Breast epithelium (tissue), 4 donors: ENCODE measurements at places on chromosomes 1 and 21.

DNA sequence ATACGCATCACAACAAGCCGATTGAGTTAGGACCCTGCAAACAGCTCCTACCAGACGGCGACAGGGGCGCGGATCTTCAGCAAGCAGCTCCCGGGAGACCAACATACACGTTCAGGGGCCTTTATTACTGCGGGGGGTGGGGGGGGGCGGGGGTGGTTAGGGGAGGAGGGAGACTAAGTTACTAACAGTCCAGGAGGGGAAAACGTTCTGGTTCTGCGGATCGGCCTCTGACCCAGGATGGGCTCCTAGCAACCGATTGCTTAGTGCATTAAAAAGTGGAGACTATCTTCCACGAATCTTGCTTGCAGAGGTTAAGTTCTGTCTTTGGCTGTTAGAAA, 162.0 kb downstream of the RUNX1 start:
- peak overlapping the region; percentile 80 for H3K4me3 ChIP-seq
- peaks cover 5% of the 10 kb centered on the region for H3K4me1 ChIP-seq
- no peaks in the 10 kb centered on the region for H3K36me3 ChIP-seq
- DNase-seq: no peak

GRCh38 chr21:35974775-35975174, 85.6 kb downstream of the SETD4 start:
- no peak overlapping the region for H3K27ac ChIP-seq
- no peaks in the 10 kb centered on the region for H3K27me3 ChIP-seq
- no peak overlapping the region for H3K4me3 ChIP-seq
- no peak for DNase-seq

DNA sequence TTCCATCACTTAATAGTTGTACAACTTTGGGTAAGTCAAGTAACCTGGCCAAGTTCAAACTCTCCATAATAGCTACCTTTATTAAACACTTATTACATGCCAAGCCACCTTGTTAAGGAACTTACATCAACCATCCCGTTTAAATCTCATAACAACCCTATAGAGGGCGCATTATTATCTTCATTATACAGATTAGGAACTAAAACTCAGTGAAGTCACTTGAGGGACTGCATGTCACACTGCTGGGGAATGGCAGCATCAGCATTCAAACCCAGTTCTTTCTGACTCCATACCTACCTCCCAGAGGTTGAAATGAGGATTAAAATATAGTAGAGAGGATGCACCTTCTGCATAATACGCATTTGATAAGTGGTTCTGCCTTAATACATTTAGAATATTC, 47.1 kb upstream of the PLA2G2C start:
- no peaks in the 10 kb centered on the region for H3K27me3 ChIP-seq
- no peak for DNase-seq
- H3K4me3 ChIP-seq: no peak overlapping the region
- H3K4me1 ChIP-seq: peaks cover 4% of the 10 kb centered on the region

- H3K4me1 ChIP-seq: peaks cover 20% of the 10 kb centered on the region
- DNase-seq: no peak
- peak overlapping the region; percentile 65 for H3K27ac ChIP-seq
- no peaks in the 10 kb centered on the region for H3K36me3 ChIP-seq
Measured at GRCh38 chr1:6358757-6359201, 34.8 kb downstream of the ACOT7 start.

- DNase-seq: no peak
- H3K4me1 ChIP-seq: no peaks in the 10 kb centered on the region
- no peak overlapping the region for H3K4me3 ChIP-seq
- H3K36me3 ChIP-seq: no peaks in the 10 kb centered on the region
Measured at GRCh38 chr1:115465802-115466363, 127.8 kb upstream of the NGF start.

- no peaks in the 10 kb centered on the region for H3K27me3 ChIP-seq
- no peak for DNase-seq
- no peaks in the 10 kb centered on the region for H3K36me3 ChIP-seq
- H3K4me3 ChIP-seq: no peak overlapping the region
Measured at GRCh38 chr1:219774386-219774785, 154.0 kb downstream of the SLC30A10 start.

- no peak overlapping the region for H3K27ac ChIP-seq
- H3K36me3 ChIP-seq: peaks cover 4% of the 10 kb centered on the region
- no peaks in the 10 kb centered on the region for H3K27me3 ChIP-seq
- H3K4me1 ChIP-seq: no peaks in the 10 kb centered on the region
- DNase-seq: no peak
Measured at GRCh38 chr1:204223129-204223860, 9.5 kb upstream of the GOLT1A start.

DNA sequence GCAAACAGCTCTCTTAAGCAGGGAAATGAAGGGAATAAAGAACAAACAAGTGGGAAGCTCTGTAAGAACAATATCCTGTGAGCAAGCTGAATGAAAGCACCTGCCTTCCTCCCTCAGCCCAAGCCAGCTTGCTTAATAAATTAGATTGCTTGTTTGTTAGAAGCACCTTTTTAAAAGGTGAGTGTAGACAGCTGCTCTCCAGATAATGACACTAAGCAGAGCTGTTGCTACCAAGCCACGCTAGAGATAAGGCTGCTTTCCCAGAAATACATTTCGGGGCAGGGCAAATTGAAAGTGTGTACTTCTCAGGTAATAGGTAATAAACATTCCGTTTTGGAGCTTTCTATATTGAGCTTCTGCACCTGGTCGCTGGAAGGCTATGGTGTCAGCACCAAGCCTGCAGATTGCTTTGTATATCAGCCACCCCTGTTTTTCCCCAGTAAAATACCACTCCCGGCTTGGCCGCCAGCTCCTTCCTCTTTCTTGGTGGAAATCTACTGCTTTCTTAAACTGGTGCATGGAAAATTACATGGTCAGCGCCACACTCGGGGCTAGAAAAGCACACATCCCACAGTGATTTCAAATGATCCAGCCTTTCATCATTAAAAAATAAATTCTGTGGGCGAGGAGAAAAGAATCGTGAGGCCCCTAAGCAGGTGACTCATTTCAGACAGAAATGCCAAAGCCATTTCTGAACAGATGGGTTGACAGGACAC, 151.3 kb downstream of the ETS2 start:
- H3K27me3 ChIP-seq: no peaks in the 10 kb centered on the region
- no peak overlapping the region for H3K4me3 ChIP-seq
- H3K36me3 ChIP-seq: no peaks in the 10 kb centered on the region
- H3K4me1 ChIP-seq: no peaks in the 10 kb centered on the region

DNA sequence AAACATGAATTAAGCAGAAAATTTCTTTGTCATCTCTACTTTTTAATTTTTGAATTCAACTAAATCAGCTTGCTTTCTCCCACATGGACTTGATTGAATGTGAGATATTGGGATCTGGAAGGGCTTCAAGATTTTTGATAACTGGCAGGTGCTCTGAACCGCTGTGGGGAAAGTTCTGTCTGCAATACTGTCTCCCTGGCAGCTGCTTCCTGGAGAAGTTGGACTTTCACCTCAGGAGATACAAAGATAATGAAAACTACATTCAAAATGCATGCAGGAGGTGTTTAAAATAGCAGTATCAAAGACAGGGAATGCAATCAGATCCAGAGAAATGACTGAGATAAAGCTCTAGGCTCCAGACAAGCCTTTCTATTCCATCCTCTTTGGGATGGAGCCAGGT, 338.3 kb downstream of the NEGR1 start:
- no peaks in the 10 kb centered on the region for H3K27me3 ChIP-seq
- H3K4me3 ChIP-seq: no peak overlapping the region
- no peak for DNase-seq
- H3K36me3 ChIP-seq: no peaks in the 10 kb centered on the region
- H3K4me1 ChIP-seq: no peaks in the 10 kb centered on the region

DNA sequence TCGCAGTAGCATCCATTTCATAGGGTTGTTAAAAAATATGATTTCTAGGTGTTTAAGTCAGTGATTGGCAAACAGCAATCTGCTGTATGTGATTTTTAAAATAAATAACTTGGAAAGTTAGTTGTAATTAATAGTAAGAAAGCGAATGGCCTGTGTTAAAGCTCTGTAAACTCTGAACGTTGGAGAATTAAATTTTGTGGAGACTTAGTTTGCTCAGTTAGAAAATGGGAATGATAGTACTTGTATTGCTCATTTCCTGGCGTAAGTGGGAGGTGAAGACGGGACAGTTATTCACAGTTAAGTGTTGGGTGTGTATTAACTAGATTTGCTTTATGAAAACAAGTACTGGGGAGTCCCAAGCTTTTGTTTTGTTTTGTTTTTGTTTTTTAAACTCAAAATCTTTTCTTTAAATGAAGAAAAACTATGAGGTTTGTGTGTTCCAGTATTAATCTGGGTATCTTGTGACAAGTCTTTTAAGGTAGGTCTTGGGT, 995 bp downstream of the CACYBP start:
- H3K4me1 ChIP-seq: peaks cover 7% of the 10 kb centered on the region
- H3K4me3 ChIP-seq: peak overlapping the region; percentile 76
- peak overlapping the region; percentile 99 for H3K27ac ChIP-seq
- no peaks in the 10 kb centered on the region for H3K27me3 ChIP-seq

DNA sequence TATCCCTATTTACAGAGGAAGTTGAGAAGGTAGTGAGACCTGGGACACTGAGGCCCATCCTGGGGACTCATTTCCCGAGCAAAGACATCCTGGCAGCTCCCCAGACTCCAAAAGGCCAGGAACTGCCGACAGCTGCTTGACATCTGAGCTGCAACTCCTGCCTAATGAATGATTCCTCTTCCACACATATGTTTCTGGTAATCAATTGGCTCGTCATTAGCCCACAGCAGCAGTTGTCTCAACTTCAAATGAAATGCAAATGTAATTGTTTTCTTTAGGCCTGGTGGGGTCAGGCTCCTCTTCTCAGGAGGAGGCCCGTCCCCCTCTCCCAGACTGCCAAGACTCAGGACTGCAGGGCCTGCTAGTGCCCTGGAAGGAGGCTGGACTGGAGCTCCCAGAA, 61.8 kb upstream of the DISP3 start:
- H3K4me1 ChIP-seq: no peaks in the 10 kb centered on the region
- H3K36me3 ChIP-seq: no peaks in the 10 kb centered on the region
- DNase-seq: no peak

DNA sequence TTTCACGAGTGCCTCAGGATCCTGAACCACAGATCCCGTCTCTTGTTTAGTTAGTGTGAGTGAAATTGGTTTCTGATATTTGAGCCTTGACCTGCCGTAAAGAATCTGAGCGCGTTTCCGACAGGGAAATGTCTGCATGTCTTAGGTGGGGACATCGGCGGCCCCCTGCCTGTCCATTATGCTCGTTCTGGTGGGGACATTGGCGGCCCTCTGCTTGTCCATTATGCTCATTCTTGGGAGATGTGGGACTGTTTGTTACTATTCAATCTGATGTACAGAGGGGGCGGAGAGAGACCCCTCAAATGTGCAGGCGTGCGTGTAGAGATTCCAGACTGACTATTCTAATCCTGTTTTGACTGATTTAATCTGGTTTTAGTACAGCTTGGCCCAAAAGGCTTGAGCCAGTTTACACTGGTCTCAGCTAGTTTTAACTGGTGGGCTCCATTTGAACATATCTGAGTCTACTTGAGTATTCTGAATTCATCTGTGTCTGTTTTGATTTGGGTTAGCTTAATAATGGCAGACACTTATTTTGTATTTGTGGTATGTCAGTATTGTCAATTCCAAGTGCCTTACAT, 6.6 kb upstream of the TINAGL1 start:
- no peak overlapping the region for H3K4me3 ChIP-seq
- H3K27ac ChIP-seq: no peak overlapping the region
- H3K27me3 ChIP-seq: no peaks in the 10 kb centered on the region
- DNase-seq: peak; percentile 11

DNA sequence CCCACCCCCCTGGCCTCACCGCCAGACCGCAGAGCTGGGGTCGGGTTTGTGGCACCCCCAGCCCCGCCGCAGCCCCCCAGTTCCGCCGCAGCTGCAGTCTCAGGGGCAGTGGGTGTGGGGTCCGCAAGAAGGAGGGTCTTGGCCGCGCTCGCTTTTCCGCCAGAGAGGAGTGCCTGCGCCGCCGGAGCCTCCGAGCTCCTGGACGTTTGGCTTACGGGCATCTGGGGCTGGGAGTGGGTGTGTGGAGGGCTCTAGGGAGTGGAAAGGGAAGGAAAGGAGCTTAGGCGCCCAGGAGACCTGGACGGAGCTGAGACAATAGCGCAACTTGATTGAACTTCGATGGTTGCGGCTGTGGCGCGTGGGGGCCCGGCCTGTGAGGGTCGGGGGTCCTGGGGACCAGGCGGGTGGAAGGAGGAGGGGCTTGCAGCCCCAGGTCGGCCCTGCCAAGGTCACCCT, 88.8 kb upstream of the IPO9 start:
- H3K27ac ChIP-seq: peak overlapping the region; percentile 84
- peaks cover 2% of the 10 kb centered on the region for H3K4me1 ChIP-seq
- H3K27me3 ChIP-seq: no peaks in the 10 kb centered on the region
- H3K4me3 ChIP-seq: peak overlapping the region; percentile 69
- no peaks in the 10 kb centered on the region for H3K36me3 ChIP-seq

GRCh38 chr1:61259379-61260148, 177.2 kb downstream of the NFIA start:
- DNase-seq: no peak
- H3K27me3 ChIP-seq: no peaks in the 10 kb centered on the region
- no peak overlapping the region for H3K27ac ChIP-seq
- no peak overlapping the region for H3K4me3 ChIP-seq

DNA sequence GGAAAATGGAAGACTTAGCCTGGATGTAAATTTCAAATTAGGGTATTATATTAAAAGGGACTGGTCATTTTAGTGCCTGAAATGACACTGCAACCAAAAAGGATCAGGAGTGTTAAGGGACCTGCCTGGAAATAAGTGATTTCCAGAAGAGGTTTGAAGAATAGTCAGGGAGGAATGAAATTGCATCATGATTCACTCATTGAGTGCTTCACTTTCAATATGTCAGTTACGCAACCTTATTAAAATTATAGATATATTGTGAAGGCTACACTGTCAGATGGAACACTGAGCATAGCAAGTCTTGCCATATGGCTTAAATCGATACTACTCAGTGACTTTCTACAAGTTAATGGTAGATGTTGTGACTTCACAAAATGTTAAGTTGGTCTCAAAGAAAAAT, 275.2 kb upstream of the DPYD start:
- H3K27me3 ChIP-seq: no peaks in the 10 kb centered on the region
- no peaks in the 10 kb centered on the region for H3K4me1 ChIP-seq
- DNase-seq: no peak
- no peaks in the 10 kb centered on the region for H3K36me3 ChIP-seq
- no peak overlapping the region for H3K27ac ChIP-seq

DNA sequence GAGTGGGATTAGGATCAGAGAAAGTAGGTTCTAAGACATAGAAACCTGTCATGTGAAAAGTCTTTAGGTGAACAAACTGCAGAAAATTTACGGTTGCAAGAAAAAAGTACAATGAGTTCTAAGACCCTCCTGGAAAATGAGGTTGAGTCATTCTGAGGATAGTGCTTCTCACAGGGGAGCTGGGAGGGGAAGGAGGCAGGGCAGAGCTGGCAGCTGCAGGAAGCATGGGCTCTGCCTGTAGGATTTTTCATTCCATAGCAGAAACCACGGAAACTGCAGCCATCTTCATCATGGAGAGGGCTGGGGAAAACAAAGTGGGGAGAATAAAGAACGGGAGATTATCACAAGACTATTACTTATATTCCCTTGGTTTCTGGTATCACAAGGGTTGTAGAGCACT, 25.8 kb upstream of the THEM4 start:
- no peak overlapping the region for H3K4me3 ChIP-seq
- H3K27me3 ChIP-seq: no peaks in the 10 kb centered on the region
- no peak for DNase-seq

- H3K36me3 ChIP-seq: no peaks in the 10 kb centered on the region
- DNase-seq: no peak
- no peaks in the 10 kb centered on the region for H3K4me1 ChIP-seq
- H3K4me3 ChIP-seq: no peak overlapping the region
Measured at GRCh38 chr21:31576428-31576827, 83.1 kb upstream of the SOD1 start.

GRCh38 chr21:41147979-41148355, 20.0 kb upstream of the BACE2 start:
- no peaks in the 10 kb centered on the region for H3K27me3 ChIP-seq
- DNase-seq: no peak
- H3K27ac ChIP-seq: peak overlapping the region; percentile 72
- H3K36me3 ChIP-seq: no peaks in the 10 kb centered on the region
